ENCODE measurements at places on chromosomes 7 and 10.

- DNase-seq, result no peak
These were observed 137.8 kb downstream of the CHRM2 start for GRCh38 chr7:137006293-137006692.

DNA sequence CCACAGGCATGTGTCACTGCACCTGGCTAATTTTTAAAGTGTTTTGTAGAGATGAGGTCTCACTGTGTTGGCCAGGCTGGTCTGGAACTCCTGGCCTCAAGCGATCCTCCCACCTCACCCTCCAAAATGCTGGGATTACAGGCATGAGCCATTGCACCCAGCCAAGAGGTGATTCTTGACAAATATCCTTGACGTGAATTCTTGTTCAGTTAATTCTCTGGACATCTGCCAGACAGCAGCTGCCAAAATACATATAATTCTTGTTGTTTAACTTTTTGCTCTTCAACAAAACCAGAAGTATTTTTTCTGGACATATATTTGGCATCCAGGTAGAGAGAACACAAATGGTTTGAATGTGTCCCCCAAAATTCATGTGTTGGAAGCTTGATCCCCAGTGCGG lies 3.2 kb downstream of the ACADSB start:
- DNase-seq, result no peak

- DNase-seq, result no peak
These were observed 175.9 kb downstream of the PDE1C start for GRCh38 chr7:31894308-31894707.

- no peak for DNase-seq
These were observed 6.0 kb upstream of the DAGLB start for GRCh38 chr7:6453734-6454133.

GRCh38 chr7:96211954-96212353 lies 109.9 kb downstream of the SLC25A13 start:
- no peak for DNase-seq

DNA sequence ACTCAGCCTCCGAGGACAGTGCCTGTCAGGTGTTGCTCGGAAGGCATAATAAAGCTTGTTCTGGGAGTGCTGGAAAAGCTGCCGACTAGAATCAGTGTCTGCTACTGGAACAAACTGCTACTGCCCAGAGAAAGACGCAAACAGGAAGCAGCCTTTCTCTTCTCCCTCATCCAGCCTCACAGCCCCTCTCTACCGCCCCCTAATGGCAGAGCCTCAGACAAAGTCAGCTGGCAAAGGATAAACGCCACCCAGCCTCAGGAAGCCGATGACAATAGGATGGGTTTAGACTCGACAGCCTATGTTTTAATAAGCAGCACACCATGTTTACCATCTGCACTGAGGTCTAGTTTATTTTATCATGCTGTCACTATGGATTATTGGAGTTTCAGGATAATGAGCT lies 169.5 kb upstream of the LYZL1 start:
- no peak for DNase-seq

- DNase-seq, result no peak
These were observed 1082.9 kb downstream of the GATA3 start for GRCh38 chr10:9137368-9137767.

- DNase-seq, result no peak
These were observed 3.5 kb downstream of the TSC22D4 start for GRCh38 chr7:100475549-100475948.

- DNase-seq, result no peak
These were observed 92.0 kb downstream of the SFMBT2 start for GRCh38 chr10:7318836-7319235.

- no peak for DNase-seq
These were observed 70.6 kb downstream of the ZPBP start for GRCh38 chr7:50022451-50022850.

- no peak for DNase-seq
These were observed 188.7 kb downstream of the FGFR2 start for GRCh38 chr10:121409466-121410104.

GRCh38 chr7:126533715-126534114 lies 719.0 kb downstream of the GRM8 start:
- DNase-seq, result no peak

DNA sequence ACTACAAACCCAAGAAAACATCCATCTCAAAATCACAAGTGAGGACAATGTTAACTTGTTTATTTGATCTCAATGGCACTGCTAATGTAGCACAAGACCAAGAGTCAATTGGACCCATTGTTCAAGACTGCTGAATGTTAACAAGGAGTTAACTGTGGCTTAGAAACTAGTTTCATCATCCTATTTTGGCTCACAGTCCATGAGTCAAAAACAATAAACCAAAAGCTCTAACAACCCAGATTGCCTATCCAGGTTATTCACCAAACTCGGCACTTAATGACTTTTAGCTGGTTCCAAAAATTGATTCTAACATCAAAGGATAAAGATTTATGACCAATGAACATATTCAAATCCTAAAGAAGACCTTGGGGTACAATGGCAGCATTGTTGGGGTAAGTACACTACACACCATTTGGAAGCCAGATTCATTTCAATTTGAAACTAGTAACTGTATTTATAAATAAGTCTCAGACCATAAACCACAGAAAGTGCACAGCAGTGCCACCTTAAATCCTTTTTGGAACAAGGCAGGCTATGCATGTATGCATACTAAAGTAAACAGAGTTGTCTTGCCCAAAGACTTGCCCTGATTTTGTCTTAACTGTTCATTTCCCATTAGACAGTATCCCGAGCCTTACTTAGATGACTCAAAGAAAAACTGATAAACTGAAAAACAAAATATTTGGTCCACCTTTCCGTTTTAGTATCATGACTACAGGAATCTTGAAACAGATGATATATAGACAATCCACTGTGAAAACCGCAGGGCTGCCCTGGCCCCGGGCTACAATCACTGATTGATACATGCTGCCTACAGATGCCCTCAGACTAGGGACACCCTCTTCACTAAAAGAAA lies 84.5 kb downstream of the SRPK2 start:
- no peak for DNase-seq

DNA sequence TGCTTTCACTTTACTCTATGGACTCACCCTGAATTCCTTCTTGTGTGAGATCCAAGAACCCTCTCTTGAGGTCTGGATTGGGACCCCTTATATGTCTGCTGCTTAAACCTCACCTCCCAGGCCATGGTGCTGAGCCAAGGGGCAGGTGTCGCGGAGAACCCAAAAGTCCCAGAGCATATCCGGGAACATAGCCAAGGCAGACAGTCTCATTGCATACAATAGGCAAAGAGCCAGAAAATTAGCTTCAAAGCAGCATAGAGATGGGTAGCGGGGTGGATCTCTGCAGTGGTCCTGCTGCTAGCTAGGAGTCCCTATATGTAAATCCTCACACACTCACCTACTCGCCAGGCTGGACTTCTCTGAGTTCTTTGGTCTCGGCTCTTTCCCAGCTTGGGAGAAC lies 5.5 kb downstream of the CCL24 start:
- DNase-seq, result no peak

DNA sequence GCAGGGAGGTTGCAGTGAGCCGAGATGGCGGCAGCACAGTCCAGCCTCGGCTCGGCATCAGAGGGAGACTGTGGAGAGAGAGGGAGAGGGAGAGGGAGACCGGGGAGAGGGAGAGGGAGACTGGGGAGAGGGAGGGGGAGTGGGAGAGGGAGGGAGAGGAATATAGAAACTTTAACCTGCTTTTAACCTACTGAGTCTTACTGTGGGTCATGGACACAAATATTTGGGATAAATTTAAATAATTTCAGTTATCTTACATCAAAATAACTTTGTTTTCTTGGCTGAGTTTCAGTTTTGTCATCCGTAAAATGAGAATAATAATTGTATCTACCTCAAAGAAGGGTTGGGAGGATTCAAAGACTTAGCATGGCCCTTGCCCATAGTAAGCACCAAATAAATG lies 319.8 kb downstream of the LRMDA start:
- DNase-seq, result no peak

- DNase-seq, result no peak
These were observed 322.6 kb downstream of the KIF20B start for GRCh38 chr10:90023950-90024349.

DNA sequence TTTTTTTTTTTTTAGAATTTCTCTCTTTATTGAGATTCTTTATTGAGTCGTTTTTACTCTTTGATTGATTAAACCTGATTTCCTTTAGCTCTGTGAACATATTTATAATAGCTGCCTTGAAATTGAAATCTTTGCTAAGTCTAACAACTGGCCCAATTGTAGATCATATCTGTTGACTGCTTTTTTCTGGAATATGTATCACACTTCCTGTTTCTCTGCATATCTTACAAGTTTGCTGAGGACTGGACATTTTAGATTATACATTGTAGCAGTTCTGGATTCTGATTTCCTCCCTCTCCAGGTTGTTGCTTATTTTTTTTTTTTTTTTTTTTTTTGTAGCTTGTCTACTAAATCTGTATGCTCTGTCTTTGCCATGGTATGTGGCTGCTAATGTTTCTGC lies 56.3 kb downstream of the PRKAR2B start:
- no peak for DNase-seq

- no peak for DNase-seq
These were observed 2.9 kb downstream of the NFKB2 start for GRCh38 chr10:102398172-102399020.

GRCh38 chr10:49111320-49111698 lies 4.0 kb downstream of the VSTM4 start:
- DNase-seq, result no peak

DNA sequence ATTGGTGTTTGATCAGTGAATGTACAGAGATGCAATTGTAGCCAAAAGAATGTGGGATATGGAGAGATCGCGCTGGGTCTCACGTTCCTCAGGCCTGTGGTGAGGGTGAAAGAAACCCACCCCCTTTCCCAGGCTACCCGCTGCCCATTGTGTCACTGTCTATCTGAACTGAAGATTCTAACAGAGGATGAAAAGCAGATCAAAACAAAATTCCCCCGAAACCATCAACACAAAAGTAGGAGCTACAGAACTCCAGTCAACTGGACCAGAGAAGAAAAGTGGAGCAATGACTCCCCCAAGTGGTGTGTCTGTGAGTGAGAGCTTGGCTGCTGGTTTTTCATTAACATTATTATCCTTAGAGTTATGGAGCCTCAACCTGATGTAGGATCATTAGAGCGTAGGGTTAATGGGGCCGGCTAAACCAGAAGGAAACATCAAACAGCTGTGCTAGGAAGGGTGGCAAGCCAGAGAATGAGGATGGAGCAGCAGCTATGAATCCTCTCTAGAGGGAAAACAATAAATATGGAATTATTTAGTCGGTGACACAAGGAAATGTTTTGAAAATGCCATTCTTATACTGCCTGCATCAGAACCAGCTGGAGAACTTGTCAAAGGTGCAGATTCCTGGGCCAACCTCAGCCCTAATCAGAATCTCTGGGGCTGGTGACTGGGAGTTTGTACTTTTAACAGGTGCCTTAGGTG lies 38.3 kb downstream of the AKR1B1 start:
- DNase-seq, result no peak

GRCh38 chr7:26188206-26188956 lies 12.2 kb downstream of the HNRNPA2B1 start:
- no peak for DNase-seq

DNA sequence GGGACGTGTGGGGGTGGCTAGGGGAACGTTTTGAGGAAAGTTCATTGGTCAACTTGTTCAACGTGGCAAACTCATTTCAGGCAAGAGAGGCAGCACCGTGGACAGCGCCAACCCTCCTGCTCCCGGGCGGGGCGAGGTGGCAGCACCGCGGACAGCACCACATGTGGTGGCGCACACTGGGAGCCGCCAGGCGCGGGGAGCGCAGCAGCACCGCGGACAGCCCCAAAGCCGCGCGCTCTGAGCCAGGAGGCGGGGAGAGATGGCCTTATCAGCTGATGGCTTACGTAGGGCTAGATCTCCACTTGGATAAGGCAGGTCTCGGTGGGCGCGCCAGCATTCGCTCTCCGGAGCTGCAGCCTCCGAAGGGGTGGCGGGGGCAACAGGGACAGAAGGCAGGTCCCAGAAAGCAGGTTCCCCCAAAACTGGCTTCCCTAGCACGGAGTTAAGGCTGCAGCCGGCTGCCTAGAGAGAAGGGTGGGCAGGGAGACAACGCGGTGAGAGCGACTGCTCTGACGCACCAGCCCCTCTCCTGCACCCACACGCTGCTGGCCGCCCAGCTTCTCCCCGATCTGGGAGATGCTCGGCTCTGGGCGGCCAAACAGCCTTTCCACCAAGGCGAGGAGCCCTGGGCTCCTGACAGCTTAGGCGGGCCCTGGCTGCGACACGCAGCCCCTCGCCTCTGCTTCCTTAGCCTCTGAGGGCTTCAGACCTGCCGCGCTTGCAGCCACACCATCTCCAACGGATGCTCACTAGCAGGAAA lies at the start of gene HTR5A:
TSS of gene HTR5A (plus strand) at position 333 of the 760 bp plus-strand sequence. CDS start 576 bp downstream, outside the sequence.
- DNase-seq, result peak; percentile 13

DNA sequence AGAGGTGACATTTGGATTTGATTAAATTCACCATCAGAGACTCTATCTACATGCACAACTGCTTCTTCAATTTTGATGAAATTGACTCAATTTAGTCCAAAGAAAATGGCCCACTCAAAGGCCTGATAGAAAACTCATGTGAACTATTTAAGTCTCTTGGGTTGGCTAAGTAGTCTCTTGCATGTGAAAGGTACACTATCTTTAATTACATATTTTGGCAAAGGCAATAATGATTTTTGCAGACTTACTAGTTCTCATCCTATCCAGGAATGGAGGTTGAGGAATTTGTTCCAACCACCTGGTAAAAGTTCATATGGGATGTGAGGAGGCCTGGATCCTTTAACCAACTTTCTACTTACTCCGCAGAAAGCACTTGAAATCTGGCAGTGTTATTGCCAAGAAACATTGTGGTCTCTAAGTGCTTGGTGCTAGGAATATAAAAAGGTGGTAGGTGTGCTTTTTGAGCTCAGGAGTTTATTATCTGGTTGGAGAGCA lies 618.6 kb upstream of the MKI67 start:
- DNase-seq, result no peak

GRCh38 chr7:80039251-80039884 lies 95.3 kb upstream of the GNAI1 start:
- no peak for DNase-seq

DNA sequence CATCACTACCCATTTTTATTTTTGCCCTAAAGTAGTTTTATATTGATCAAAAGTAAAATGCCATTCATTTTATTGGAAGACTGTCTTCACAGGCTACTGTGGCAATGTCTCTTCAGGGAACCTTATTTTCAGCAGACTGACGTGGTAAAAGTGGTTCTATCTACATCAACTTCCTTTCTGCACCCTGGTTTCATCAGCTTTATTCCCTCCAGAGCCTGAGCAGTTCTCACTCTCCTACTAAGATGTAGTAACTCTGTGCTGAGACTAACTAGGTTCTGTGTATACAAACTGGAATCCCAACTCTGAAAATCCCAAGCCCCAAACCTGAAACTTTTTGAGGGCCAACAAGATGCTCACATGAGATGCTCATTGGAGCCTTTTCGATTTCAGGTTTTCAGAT lies 155.3 kb downstream of the SFMBT2 start:
- no peak for DNase-seq

DNA sequence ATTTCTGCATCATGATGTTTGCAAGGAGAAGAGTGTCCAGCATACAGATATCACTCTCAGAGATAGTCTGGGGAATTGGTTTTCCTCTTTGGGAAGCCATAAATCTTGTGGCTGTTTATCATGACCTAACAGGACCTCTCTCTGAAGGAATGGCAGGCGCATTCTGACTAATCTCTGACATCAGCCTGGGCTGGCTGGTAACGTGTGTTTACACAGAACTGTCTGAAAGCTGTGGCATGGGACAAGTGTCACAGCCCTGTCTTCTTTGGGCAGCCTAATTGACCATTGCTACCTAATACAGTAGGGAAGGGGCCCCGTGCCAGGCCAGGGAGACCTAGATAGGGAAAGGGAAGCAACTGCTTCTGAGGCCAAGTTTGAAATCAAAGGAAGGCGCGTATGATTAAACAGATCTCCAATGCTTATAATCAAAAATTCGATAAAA lies 73.9 kb upstream of the CABCOCO1 start:
- DNase-seq, result no peak

Measured in cerebellar nuclear complex (tissue), 1 donor.